Bladder microvascular endothelial cell (primary cell): ENCODE measurements at places on chromosomes 5 and 9. TPM values are rescaled to one million over a fixed set of nuclear protein-coding genes. Genes with fewer than 3 reads are reported as not detected.

The CDC20B gene
- total RNA-seq: 0.06 TPM in 1 of 2 replicates, not detected in the other

The PTGDS gene
- 0.38 TPM in 1 of 2 replicates, not detected in the other for total RNA-seq

The ADGRV1 gene
- total RNA-seq: under 0.01 and 0.06 TPM in 2 replicates

The FOXD4L5 gene
- total RNA-seq: under 0.01 and 0.06 TPM in 2 replicates

The HACD4 gene
- 0.44 and 1.8 TPM in 2 replicates for total RNA-seq

The RAB14 gene
- total RNA-seq: 21.4 and 55.1 TPM in 2 replicates

The MEF2C gene
- 75.9 and 113 TPM in 2 replicates for total RNA-seq

The GPR21 gene
- total RNA-seq: 0.16 and 3.8 TPM in 2 replicates

The LRRC70 gene
- total RNA-seq: 24.0 and 46.3 TPM in 2 replicates

The CDC37L1 gene
- total RNA-seq: 4.9 and 12.5 TPM in 2 replicates

The GRM6 gene
- total RNA-seq: not detected in 2 replicates

The PCDHGB7 gene
- total RNA-seq: 3.2 and 12.3 TPM in 2 replicates

The HAVCR2 gene
- total RNA-seq: 0.06 TPM in 1 of 2 replicates, not detected in the other

The KLF9 gene
- 26.4 TPM in 2 replicates for total RNA-seq

The PLAA gene
- 30.9 and 48.8 TPM in 2 replicates for total RNA-seq

The SLC6A18 gene
- total RNA-seq: not detected in 2 replicates

The SCAI gene
- 2.3 and 9.6 TPM in 2 replicates for total RNA-seq

The LECT2 gene
- not detected in 2 replicates for total RNA-seq

The PAEP gene
- total RNA-seq: not detected in 2 replicates

The FAM53C gene
- 17.2 and 31.5 TPM in 2 replicates for total RNA-seq

The TMEM252 gene
- total RNA-seq: not detected in 2 replicates

The HSD17B3 gene
- 0.13 TPM in 1 of 2 replicates, not detected in the other for total RNA-seq

The ANGPTL2 gene
- 12.0 and 14.6 TPM in 2 replicates for total RNA-seq

The SPATA31D4 gene
- total RNA-seq: not detected in 2 replicates

The N4BP3 gene
- total RNA-seq: 32.2 and 35.4 TPM in 2 replicates

The CER1 gene
- not detected in 2 replicates for total RNA-seq

The UGT3A2 gene
- not detected in 2 replicates for total RNA-seq

The PHF24 gene
- total RNA-seq: not detected in 2 replicates

The MAP1B gene
- 35.5 and 103 TPM in 2 replicates for total RNA-seq

The SHISAL2B gene
- not detected in 2 replicates for total RNA-seq

The NAIP gene
- total RNA-seq: 1.8 and 5.4 TPM in 2 replicates

The PAPPA gene
- total RNA-seq: 0.32 and 2.1 TPM in 2 replicates

The DBH gene
- total RNA-seq: not detected in 2 replicates
